IPS DF 19.7 (cell line): ENCODE measurements at places on chromosomes 3 and 15.

DNA sequence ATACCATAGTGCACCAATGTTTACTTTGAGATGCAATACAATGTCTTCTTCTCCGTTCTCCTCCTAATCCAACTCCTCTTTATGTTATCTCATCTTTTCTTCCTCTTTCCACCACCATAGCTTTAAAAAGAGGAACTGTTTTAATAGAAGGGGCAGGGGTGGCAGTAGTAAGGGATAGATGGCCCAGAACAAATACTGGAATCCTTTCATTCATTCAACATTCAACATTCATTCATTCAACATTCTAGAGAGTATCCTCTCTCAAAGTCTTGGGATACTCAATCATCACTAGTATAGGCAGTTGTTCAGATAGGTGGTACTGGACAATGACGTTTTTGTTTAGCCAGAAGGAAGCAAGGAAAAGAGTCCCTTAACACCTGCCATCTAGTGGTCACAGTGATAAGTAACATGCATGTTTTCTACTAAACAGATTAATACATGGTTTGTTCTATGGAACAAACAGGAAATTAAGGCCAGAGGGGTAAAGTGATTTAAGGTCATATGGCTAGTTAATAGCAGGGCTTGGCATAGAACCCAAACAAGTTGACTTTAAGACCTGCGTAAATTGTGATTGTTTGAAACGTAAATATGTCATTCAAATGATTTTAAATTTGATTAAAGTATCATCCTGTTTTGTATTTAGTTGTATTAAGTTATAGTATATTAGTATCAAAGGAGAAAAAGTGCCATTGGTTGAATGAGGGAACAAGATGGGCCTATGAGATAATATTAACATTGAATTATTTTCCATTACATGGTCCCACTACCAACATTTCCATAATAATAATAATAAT lies 26.9 kb upstream of the EHHADH start:
- DNase-seq, result peak; percentile 25

- DNase-seq, result no peak
These were observed 262.0 kb upstream of the UMPS start for GRCh38 chr3:124467980-124468902.

DNA sequence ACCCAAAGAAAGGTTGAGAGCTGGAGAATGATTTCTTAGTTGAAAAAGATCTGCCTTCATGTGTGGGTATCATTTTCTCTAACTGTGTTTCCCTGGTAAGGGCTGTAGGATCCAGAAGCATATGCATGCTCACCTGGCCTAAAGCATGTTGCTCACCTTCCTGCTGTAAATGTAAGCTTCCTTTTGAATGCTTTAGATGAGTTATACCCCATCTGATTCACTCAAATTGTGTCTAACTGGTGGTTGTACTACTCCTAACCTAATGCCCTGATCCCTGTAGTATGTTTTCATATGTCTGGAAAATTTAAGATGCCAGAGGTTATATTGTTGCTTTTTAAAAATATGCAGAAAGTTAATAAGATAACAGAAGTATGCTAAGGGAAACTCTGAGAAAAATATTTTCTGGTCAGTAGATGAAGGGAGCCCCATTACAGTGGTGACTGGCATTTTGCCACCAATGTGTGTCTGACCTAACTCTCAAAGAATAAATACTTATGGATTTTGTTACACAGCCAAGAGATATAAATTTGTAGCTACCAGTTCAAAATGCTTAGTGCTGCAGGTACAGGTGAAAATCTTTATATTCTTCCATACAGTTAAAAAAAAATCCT lies 7.7 kb downstream of the FILIP1L start:
- no peak for DNase-seq

DNA sequence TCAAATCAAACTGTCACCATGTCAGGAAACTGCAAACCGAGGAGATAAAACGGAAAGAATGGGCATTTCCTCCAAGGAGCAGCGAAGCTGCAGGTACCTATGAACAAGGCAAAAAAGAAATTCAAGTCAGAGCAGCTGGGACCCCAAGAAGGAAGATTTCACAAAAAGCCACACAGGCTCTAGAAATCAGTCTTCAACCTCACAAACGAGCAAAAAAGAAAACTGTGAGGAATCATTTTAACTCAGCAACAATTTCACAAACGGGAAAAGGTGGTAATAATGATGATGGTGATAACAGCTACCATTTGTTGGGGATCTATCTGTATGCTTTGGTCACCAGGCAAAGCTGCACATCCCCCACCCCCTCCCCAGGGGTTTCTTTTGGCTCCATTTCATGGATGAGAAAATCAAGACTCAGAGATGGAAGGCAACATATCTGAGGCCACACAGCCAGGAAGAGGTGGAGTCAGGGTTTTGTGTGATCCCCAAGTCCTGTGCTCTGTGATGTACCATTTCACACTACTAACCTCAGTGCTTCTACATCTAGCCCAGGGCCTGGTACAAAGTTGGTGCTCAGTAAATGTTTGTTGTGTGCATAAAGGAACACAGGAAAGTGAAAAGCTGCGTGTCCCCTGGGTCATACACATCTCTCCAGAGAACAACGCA lies 109.9 kb downstream of the IQSEC1 start:
- DNase-seq, result no peak

- no peak for DNase-seq
These were observed 211.7 kb upstream of the UBE2E1 start for GRCh38 chr3:23594066-23594465.
